ENCODE measurements at places on chromosomes 11 and 22. TPM values are rescaled to one million over a fixed set of nuclear protein-coding genes. Genes with fewer than 3 reads are reported as not detected.

DNA sequence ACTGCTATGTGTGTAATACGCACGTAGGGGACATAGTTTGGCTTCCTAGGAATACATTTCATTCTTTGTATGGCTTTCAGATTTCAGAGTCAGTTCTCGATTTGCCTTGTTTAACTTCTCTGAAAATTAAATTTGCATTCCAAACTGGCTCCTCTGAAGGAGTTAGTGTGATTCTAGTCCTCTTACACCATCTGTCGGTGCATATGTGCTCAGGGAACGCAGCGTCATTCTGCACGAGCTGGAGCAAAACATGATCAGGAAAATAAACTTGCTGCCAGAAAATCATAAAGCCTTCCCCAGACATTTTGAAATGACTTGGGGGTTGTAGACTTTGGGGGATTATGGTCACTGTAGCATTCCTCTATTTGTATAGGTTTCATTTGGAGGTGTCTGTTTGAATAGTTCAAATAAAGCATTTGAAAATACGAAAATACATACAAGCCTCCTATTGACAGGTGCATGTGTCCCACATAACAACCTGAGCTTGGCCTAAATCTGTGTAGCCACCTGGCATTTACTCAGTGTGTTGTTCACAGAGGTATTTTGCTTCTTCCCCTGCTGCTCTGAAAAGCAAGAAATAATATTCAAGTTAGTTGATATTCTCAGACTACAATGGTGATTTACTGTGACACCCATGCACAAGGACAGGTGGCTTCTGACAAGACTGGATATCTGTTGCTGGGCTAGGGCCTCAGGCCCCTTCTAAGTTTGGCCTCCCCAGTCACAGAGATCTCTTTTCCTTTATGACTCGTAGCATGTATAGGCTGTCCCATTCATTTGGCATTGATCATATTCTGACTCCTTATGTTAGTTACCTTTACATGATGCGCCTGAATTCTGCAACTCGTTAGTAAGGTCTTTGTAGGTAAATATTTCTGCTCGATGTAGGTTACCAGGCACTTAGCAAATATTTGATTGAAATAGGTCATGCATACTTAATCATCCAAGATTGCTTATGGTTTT, 81.6 kb upstream of the SORL1-AS1 start:
- H3K36me3 ChIP-seq, result peaks cover 66% of the 10 kb centered on the region
- H3K4me1 ChIP-seq, result peaks cover 30% of the 10 kb centered on the region
- DNase-seq, result no peak
- H3K4me3 ChIP-seq, result no peak overlapping the region
- H3K27ac ChIP-seq, result no peak overlapping the region

- H3K4me1 ChIP-seq, result no peaks in the 10 kb centered on the region
- H3K36me3 ChIP-seq, result no peaks in the 10 kb centered on the region
- DNase-seq, result no peak
- no peak overlapping the region for H3K27ac ChIP-seq
Observed at GRCh38 chr11:29452146-29452545, 564.7 kb downstream of the KCNA4 start.

- DNase-seq, result no peak
- H3K4me3 ChIP-seq, result peak overlapping the region; percentile 14
- H3K27me3 ChIP-seq, result no peaks in the 10 kb centered on the region
- no peak overlapping the region for H3K27ac ChIP-seq
- peaks cover 18% of the 10 kb centered on the region for H3K36me3 ChIP-seq
- peaks cover 61% of the 10 kb centered on the region for H3K4me1 ChIP-seq
Observed at GRCh38 chr11:86046116-86046515, 22.8 kb downstream of the PICALM start.

- no peak overlapping the region for H3K27ac ChIP-seq
- DNase-seq, result no peak
- H3K36me3 ChIP-seq, result peaks cover 4% of the 10 kb centered on the region
- no peak overlapping the region for H3K4me3 ChIP-seq
- peaks cover 13% of the 10 kb centered on the region for H3K4me1 ChIP-seq
Observed at GRCh38 chr22:29762263-29762662, 4.5 kb downstream of the ZMAT5 start.

DNA sequence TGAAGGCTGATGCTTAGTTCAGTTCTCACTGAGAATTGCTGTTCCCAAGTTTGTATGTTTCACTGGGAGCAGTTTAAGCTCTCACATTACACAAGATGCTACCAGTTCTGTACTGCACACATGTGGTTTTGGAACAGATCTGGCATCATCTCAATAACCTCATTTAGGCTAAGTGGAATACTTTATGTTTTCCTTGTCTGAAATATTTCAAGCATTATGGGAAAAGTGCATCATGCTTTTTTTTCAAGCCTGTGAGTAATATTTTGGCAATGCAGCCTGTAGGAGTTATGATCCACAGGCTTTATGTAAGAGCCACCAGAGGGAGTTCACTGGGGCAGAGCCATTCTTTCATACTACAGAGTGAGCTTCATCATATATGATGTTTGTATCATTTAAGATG, 141.5 kb downstream of the OR4C45 start:
- H3K4me3 ChIP-seq, result no peak overlapping the region
- no peak for DNase-seq

GRCh38 chr11:44989831-44990566, 39.3 kb upstream of the TP53I11 start:
- H3K4me3 ChIP-seq, result no peak overlapping the region

GRCh38 chr11:33015621-33016551, at the start of gene DEPDC7:
Gene DEPDC7, plus strand, starts transcription at chr11:33015878. Its CDS starts 78 bp downstream, at chr11:33015956.
- peak within 1 kb of the TSS; percentile 90 for H3K4me3 ChIP-seq
- peak; percentile 88 for DNase-seq
- H3K4me1 ChIP-seq, result peaks cover 18% of the 10 kb centered on the region
- H3K27me3 ChIP-seq, result peaks cover 32% of the 10 kb centered on the region

DNA sequence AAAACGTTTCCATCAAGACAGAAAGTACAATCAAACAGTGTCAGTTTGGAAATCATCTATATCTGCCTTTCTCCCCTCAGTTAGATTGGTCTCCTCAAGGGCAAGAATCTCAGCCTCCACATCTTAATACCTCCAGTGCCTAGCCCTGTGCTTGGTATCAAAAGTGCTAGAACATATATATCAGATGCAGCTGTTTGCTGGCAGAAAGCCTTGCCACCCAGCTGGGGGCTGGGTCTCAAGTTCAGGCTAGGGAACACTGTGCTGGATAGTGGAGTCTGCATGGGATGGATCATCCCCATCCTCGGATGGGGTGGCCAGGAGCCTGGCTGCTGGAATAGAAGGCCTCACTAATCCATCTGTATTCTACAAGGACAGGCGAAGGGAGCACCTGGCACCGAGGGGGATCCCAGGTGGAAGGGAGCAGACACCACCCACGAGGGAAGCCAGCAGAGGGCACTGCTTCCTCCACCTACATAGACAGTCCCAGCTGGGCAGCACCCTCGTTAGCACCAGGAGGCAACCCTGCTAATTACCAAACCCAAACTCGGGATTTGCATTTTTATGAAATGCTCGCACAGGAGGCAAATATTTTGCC, 602.2 kb downstream of the BUD13 start:
- H3K4me3 ChIP-seq, result no peak overlapping the region
- H3K4me1 ChIP-seq, result no peaks in the 10 kb centered on the region
- peaks cover 3% of the 10 kb centered on the region for H3K27me3 ChIP-seq
- no peaks in the 10 kb centered on the region for H3K36me3 ChIP-seq
- no peak overlapping the region for H3K27ac ChIP-seq

The FDX1 gene
- total RNA-seq, result 9.9 TPM

The OR4X1 gene
- total RNA-seq, result not detected

Data from activated naive CD8-positive, alpha-beta T cell treated with anti-CD3 and anti-CD28 coated beads, Interleukin-2, amount 10 ng/mL, durations not matched to agents 7 days and 5 days (primary cell).